ENCODE measurements at places on chromosomes 2 and 18.

- DNase-seq = no peak
Measured at GRCh38 chr2:123826729-123827271, 198.3 kb upstream of the CNTNAP5 start.

DNA sequence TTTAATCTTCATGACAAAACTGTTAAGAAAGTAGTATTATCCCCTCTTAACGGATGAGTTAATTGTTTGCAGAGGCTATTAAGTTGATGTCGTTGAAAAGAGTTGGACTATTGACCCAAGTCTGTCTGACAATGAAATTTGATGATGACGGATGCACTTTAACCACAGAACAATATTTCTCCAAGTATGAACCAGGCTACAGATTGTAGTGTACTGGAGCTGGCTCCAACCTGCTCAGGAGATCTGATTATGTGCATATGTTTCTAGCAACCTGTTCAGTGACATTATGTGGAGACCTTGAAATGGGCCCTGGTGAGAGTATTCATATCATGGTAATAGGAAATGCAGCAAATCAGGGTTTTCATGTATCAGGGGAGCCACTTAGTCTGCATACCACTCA, 174.1 kb downstream of the CDH7 start:
- no peak for DNase-seq

DNA sequence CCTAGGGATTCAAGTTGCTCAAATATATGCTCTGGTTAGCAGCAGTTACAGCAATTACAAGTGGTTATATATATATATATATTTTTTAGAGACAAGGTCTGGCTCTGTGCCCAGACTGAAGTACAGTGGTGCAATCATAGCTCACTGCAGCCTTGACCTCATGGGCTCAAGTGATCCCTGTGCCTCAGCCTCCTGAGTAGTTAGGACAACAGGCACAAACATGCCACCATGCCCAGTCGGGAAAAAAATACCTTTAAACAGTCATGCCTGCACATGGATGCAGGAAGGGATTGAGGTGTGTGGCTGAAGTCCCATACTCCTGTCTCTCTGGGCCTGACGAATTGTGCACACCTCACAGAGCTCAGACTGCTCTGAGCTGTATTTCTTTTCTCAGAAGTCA, 19.6 kb upstream of the DNAH7 start:
- no peak for DNase-seq

- DNase-seq = no peak
Measured at GRCh38 chr18:63774511-63774910, 707 bp upstream of the SERPINB7 start.

- peak; percentile 44 for DNase-seq
Measured at GRCh38 chr2:67846370-67847070, 216.3 kb downstream of the C1D start.

Measured in activated naive CD4-positive, alpha-beta T cell treated with anti-CD3 and anti-CD28 coated beads, Interleukin-2, amount 10 ng/mL, durations not matched to agents 7 days and 5 days (primary cell).